ENCODE measurements at places on chromosomes 3 and 15.

DNA sequence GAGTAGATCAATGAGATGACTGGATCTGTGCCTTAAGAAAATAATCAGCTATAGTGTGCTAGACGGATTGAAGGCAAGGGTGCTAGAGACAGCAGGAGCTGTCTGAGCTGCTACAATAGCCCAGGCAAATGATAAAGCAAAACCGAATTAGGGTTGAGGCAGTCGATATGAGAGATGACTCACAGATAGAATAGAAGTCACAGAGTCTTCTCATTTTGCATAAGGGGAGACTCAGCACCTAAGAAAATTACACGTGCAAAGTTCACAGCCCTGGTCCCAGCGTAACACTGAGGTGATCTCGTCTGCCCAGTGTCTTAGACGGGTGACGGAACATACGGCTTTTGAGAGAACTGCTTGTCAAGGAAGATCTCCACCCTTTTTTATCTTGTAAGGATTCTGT, 11.6 kb downstream of the LPP start:
- no peak for DNase-seq

GRCh38 chr15:67142092-67142766, 76.8 kb downstream of the SMAD3 start:
- no peak for DNase-seq

GRCh38 chr3:126961791-126962461, 21.0 kb upstream of the PLXNA1 start:
- DNase-seq = no peak

GRCh38 chr3:99246010-99246654, 344.6 kb upstream of the DCBLD2 start:
- peak; percentile 76 for DNase-seq

- no peak for DNase-seq
These were observed 12.8 kb downstream of the ALDH1L1 start for GRCh38 chr3:126167566-126167965.

- DNase-seq = no peak
These were observed 77.2 kb downstream of the EOMES start for GRCh38 chr3:27644941-27645340.

DNA sequence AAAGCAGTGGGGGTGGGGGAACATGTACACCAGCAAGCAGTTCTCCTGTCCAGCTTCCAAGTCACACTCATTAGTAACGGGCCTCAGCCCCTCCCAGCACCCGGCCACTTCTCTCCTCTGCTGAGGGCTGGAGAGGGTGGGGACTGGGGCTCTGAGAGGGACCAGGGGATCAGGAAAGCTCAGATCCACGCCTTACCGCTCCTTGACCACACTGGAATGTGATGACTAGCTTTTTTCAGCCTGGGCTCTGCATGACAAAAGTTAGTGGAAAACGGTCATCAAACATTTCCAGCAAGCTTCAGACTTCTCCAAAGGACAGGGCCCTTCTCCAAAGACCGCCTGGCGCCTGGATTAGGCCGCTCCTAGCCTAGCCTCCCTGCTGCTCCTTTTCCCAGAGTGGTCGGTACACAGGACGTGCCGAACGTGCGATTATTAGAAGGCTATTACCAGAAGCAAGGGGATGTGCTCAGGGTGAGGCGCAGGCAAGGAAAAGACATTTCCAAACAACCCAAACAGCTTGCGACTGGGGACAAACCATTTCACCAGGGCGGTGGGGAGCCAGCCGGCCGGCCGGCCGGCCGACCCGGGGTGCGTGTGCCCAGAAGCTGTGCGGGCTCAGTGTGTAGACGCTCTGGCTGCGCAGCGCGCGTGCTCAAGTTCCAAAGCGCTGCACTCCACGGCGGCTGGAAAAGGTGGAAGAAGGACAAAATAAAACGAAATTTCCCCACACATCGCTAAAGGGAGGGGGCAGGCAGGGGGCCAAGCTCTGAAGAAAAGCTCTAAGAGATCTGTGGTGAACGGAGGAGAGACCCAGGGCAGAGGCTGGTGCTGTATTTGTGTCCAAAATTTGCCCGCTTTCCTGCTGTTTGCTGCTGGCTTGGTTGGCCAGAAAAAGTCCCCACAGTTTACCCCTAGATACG, 51.0 kb upstream of the SSR3 start:
- DNase-seq = peak; percentile 89

DNA sequence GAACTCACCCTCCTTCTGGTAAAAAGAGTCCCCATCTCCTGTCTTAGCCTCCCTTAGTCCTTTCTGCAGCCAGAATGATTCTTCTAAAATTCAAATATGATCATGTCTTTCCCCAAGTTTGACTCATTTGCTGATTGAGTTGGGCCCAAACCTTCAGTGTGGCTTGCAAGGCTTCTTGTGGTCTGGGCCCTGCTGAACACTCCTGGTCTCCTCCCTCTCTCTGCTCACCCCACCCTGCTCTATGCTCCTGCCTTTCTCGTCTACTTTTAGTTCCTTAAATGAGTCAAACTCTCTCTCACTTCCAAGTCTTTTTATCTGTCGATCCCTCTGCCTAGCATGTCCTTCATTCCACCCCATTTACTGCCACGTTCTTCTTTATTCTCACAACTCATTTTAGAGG, 72.6 kb downstream of the CCR1 start:
- DNase-seq = no peak

GRCh38 chr15:36884936-36885635, 215.3 kb downstream of the MEIS2 start:
- DNase-seq = no peak

All from A172 (cell line).